ENCODE measurements at places on chromosomes 12 and 14.
A peak's percentile ranks its signal among the peaks of the same experiment; 100 is the strongest.

- DNase-seq: no peak
Measured at GRCh38 chr12:76680940-76681339, 83.0 kb upstream of the ZDHHC17 start.

DNA sequence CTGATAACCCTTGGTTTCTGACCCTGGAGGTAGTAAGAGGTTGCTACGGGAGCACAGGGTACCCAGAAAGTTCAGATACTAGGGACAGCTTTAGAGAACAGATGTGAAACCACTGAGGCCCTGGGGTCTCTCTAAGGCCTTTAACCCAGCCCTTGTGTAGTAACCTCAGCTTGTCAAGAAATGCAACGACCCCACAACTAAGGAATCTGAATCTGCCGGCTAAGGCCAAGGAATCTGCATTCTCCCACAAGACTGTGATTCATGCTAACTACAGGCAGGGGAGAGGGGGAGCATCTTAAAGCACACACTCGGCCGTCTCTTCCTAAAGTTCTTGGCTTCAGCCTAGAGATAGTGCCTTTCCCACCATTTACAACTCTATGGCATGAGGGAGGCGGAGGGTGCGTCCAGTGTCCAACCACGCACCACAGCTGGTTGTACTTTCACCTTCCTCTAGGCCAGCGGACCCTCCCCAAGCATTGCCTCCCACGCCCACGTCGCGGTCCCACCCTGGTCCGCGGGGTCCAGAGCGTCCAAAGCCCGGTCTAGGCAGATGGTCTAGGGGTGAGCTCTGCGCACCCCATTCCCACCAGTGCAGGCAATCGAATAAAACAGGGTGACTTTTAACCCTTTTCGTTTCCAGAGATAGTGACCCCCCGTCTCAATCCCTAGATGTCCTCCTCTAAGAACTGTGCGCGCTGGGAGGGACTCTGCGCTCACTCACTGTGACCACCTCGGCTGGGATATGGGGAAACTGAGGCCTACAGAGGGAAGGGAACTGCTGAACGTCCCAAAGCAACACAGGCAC, 735 bp upstream of the VASH1 start:
- no peak for DNase-seq

- DNase-seq: no peak
Measured at GRCh38 chr14:101707863-101708620, 53.5 kb upstream of the PPP2R5C start.

GRCh38 chr14:93073910-93074769, 41.6 kb downstream of the ITPK1 start:
- peak; percentile 43 for DNase-seq

GRCh38 chr12:30990316-30990715, 63.8 kb downstream of the TSPAN11 start:
- no peak for DNase-seq

DNA sequence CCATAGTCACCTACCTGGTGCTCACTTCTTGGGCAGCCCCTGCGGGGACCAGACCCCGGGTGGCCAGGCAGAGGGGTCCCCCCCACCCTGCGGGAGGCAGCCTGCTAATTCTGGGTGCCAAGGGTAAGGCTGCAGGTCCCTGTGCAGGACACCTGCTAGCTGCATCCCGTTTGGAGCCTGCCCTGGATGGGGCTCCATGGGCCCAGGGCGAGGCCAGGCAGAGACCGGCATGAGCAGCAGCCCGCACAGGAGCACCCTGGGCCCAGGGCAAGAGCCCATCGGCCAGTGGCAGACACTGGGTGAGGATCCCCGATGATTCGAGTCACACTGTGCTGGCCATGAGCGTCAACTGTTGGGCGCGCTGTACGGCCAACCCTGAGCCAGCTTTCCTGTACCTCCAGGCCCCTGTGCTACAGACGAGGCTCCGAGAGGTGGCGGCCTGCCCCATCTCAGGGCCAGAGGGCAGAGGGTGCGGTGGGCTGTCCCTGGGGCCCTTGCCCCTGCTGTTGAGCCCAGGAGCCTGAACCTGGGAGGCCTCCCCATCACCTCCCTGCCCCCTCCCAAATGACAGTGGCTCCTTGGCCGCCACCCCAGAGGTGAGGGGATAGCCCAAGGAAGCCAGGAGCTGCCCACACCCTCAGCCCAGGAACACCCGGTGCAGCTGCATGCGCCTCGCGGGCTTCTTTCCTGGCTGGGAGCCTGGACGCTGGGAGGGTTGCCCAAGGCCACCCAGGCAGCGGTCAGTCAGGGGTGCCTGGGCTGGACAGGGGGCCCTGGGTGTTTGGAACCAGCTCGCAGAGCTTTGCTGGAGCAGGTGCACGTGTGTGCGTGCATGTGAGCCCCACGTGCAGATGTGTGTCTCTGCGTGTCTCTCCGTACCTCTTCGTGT, 47.7 kb downstream of the CYP46A1 start:
- no peak for DNase-seq

DNA sequence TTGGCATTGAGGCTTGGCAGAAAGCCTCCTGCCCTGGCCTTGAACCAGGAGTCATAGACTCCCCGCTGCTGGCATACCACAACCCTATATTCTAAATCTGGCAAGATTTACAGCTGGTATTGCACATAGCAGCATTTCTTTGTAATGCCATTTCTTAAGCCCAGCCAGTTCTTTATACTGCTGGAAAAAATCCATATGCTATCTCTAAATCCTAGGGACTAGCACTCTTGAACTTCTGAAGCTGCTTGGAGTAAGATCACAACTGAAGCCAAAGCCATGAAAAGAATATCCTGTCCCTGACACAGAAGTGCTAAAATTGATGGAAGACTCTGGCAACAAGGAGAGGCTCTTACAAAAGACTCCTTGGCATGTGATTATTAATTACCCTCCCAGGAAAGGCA, 89.3 kb downstream of the KCNC2 start:
- peak; percentile 2 for DNase-seq

- DNase-seq: no peak
Measured at GRCh38 chr12:12020762-12021161, 50.0 kb upstream of the BCL2L14 start.

- DNase-seq: peak; percentile 78
Measured at GRCh38 chr12:95215949-95216348, 1.3 kb downstream of the FGD6 start.

DNA sequence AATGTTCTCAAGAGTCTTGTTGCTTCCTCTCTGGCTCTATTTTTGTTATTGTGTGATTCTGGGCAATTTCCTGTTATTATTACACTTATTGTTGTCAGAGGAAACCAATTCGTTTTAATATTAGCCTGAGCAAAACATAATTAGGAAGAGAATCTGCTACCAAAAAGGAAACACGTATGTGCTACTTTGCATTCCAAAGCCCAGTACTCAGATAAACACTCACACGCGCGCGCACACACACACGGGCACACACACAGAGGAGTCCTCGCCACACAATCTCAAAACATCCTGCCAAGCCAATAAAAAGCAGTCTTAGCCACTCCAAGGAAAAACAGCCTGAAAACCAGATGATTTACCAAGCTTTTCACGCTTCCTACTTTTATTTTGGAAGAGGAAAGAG, 400.7 kb downstream of the NUAK1 start:
- DNase-seq: peak; percentile 98

DNA sequence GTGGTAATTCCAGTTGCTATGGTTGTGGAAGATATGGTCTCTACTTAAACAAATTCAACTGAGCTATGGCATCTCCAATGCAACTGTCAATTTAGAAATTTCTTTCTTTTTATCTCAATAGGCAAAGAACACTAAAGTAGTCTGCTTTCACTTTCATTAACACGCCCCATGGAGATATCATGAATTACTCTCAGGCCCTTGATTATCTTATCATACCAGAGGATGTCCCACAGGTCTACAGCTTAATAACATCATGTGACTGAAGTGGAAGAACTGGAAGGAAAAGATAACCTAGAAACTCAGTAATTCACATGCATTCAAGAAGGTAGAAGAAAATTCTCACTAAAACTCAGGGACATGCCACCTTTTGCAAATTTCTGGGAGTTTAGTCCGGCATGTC, 114.3 kb downstream of the FLRT2 start:
- DNase-seq: no peak

- no peak for DNase-seq
Measured at GRCh38 chr14:84783511-84783910, 746.4 kb upstream of the FLRT2 start.

DNA sequence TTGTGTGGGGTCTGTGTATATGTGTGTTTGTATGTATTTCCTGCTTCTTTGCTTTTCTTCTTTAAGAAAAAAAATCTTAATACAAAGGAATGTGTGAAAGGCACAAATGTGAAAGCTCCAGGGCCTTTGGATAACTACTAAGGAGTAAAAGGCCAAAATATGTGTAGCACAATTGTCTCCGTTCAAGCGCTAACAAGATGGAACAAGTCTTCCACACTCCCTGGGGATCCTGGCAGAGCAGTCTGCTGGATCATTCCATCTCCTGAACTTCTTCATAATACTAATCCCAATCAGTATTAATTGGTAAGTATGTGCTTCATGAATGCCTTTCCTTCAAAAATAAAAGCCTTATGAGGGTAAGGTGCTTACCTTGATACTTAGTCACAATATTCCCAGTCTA, 462.5 kb upstream of the TBX3 start:
- no peak for DNase-seq

DNA sequence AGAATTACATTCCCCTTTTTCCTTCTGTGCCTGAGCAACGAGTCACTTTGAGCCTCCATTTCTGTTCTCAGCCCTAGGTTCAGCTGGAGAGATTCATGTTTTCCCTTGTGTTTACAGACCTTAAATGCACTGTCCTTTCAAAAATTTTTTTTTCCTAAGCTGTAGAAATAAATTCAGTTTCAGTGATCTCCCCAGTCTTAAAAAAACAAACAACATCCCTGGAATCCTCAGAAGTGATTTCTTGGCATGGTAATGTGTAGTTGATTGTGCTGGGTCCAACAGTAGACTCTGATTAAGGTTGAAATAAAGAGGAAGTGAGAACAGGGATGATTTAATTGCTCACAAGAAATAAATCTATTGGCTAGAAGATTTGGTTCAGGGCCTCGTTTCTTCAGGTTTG, 89.3 kb downstream of the NTN4 start:
- peak; percentile 30 for DNase-seq

GRCh38 chr14:57845802-57846531, 19.9 kb downstream of the SLC35F4 start:
- no peak for DNase-seq

DNA sequence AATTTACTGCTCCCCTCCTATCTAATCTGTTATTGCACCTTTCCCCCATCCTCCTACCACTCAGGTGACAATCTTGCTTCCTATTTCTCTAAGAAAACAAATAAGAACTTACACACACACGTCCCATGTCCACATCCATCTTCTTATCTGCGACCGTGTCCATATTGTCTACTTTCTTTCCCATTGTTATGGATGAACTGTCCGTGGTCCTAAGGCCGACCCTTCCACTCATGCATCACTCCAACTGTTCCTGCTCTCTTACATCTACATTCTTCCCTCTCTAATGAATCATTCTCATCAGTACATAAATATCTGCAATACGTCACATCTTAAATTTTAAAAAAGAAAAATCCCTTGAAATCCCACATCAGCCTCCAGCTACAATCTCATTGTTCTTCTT, 30.0 kb downstream of the ZFYVE1 start:
- no peak for DNase-seq

DNA sequence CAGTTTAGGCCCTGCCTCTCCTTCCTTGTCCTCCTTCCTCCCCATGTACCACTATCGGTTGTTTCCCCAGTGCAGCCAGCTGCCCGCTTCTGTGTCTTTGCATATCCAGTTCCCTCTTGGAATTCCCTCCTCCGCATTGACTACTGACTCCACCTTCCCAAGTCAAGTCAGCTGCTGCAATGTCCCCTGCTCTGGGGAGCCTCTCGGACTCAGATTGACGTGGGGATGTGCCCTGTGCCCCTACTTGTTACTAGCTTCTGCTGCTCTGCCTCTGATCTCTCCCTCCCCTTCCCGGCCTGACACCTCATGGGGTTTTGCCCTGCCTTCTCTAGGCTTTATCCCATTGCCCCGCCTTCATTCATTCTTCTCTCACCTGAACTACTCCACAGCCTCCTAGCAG, 2.1 kb upstream of the CD9 start:
- no peak for DNase-seq

DNA sequence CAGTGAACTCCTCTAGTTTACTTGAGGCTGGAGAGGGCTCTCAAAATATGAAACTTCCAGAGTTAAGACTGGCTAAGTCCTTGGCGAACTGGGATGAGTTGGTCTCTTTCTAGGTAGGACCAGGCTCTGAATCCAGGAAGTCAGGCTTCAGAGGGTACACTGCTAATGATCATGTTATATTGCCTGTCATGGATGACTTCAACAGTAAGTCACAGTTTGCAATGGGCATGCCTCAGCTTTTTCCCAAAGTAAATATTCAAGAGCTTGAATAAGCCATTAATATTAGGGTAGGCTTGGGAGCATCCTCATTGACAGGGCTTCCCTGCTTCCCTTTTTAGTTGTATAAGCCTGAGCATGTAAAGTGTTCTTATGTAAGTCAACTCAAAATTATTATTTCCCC, 61.7 kb upstream of the PTHLH start:
- no peak for DNase-seq

- no peak for DNase-seq
Measured at GRCh38 chr14:103259801-103260628, 74.0 kb upstream of the EIF5 start.

DNA sequence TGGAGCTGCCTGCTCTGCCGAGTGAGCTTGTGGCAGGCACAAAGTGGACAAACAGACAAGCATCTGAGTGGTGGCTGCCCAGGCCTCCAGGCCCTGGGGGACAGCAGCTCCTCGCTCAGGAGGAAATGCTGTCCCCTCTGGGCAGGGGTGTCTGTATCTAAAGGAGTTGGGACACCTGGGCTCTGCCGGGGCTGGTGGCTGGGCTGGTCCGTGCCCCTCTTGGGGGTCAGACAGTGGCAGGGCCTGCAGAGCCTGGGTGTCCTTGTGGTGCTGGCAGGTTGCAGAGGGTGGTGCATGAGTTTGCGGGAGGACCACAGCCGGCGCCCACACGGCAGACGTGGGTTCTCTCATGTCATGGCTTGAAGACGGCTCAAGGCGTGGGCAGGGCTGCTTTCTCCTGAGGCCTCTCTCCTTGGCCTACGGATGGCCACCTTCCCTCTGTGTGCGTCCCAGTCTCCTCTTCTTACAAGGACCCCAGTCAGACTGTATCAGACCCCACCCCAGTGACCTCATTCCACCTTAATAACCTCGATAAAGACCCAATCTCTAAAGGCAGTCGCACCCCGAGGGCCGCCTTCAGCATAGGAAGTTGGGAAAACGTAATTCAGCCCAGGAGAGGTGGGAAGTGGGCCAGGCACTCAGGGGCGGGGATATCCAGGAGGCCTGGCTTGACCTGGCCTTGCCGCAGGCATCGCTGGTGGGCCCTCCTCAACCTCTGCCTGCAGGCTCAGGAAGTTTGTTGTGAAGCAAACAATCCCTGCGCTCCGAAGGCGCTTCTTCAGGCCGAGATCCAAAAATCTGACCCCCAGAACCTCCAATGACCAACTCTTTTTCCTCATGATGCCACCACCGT, 110.0 kb downstream of the KIF26A start:
- DNase-seq: no peak

GRCh38 chr12:68406134-68406576, 74.0 kb upstream of the MDM1 start:
- peak; percentile 96 for DNase-seq

- no peak for DNase-seq
Measured at GRCh38 chr12:131457028-131457310, 253.9 kb upstream of the SFSWAP start.

Measured in endothelial cell of umbilical vein (primary cell).